Left cardiac atrium (tissue), 4 donors: ENCODE measurements at places on chromosomes 7 and 10. TPM values are rescaled to one million over a fixed set of nuclear protein-coding genes. Genes with fewer than 3 reads are reported as not detected.

DNA sequence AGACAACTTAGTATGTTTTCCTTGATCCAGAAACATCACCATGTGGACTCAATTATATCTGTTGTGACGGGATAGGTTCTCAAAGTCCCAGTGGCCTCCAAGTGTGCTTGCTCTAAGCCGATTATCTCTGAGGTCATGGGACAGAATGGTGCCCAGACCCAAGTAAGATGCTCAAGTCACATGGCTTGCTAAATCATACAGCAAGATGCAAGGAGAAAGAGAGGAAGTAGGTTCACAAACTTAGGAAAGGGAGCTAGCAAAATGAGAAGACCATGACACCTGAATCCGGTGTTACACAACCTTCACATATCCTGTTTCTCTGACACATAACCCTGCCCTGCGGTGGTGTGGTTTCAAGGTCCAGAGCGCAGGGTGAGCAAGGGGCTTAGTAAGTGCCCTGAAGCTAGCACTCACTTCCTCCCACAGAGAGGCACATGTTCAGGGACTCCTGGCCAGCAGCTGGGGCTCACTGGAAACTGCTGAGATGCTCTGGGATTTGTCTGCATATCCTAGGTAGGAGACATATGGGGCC, 590.9 kb upstream of the ANKRD30A start:
- no peak for DNase-seq

DNA sequence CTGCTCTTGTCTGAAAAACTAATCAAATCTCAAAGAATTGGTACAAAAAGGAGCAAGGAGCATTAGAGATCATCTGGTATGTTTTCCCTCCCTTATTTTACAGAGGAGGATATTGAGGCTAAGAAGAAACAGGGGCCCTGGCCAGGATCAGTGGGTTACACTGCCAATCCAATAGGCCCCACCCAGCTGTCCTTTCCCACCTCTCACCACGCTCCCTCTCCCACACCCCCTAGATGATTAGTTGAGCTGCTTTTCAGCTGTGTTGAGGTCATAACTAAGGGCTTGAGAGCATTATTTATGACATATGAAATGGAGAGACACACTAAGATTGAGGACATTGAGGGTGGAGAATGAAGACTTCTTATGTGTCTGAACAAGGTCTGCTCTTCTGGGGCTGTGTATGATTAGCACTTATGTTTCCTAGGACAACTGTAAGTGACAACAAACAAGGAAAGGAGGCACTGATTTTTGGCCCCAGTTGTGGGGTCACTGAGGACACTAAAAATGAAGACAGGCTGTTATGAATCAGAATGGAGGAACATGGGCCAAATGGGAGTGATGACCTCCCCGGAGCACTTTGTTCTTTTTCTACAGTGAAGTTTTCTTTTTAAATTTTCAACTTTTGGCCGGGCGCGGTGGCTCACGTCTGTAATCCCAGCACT, 26.5 kb downstream of the VWA2 start:
- DNase-seq = peak; percentile 54

GRCh38 chr10:100982916-100983830, 4.1 kb downstream of the MRPL43 start:
- DNase-seq = no peak

DNA sequence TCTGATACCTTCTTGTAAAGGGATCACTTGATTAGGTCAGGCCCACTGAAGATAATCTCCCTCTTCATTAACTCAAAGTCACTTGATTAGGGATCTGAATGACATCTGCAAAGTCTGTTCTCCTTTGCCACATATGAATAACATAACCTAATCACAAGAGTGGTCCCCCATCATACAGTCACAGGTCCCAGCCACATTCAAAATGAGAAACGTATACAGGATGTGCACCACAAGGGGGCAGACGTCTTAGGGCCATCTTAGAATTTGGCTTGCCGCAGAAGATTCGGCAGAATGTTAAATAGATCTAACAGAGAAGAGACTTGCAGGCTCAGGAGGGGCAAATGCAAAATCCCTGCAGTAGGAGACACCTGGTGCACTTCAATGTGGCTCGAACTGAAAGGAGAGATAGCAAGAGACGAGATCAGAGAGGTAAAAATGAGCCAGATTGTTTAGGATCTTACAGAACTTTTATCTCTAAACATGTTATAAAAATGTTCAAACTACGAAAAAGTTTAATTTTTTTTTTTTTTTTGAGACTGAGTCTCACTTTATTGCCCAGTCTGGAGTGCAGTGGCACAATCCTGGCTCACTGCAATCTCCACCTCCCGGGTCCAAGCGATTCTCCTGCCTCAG, 10.4 kb upstream of the SMC3 start:
- peak; percentile 55 for DNase-seq

Gene HPS1
- total RNA-seq = 29.4 TPM

Gene CPA2
- 0.38 TPM for total RNA-seq
